ENCODE measurements at places on chromosomes 2 and 18. TPM values are rescaled to one million over a fixed set of nuclear protein-coding genes. Genes with fewer than 3 reads are reported as not detected.

Gene ABCG5
- 0.23 TPM for total RNA-seq

Gene OTOS
- total RNA-seq, result not detected

Gene ADRA2B
- total RNA-seq, result 0.46 TPM

Gene MC5R
- total RNA-seq, result 0.69 TPM

Gene DCDC2C
- total RNA-seq, result 0.69 TPM

Gene PIEZO2
- total RNA-seq, result 3.2 TPM

Gene TGFA
- total RNA-seq, result 18.2 TPM

Gene UGT1A8
- not detected for total RNA-seq

Gene CCNYL1
- total RNA-seq, result 28.1 TPM

Gene STK39
- total RNA-seq, result 58.8 TPM

Gene CFC1
- total RNA-seq, result 9.2 TPM

Gene EVA1A
- total RNA-seq, result not detected

Gene DSC2
- total RNA-seq, result 4.2 TPM

Gene TDRD15
- total RNA-seq, result under 0.01 TPM

Gene MEX3C
- total RNA-seq, result 79.4 TPM

Gene CD28
- 0.69 TPM for total RNA-seq

Gene PCARE
- 0.23 TPM for total RNA-seq

Gene MRPL30
- 64.6 TPM for total RNA-seq

Gene DOK1
- total RNA-seq, result 5.3 TPM
